Fibroblast of lung (primary cell): ENCODE measurements at places on chromosomes 2 and 18. TPM values are rescaled to one million over a fixed set of nuclear protein-coding genes. Genes with fewer than 3 reads are reported as not detected.

DNA sequence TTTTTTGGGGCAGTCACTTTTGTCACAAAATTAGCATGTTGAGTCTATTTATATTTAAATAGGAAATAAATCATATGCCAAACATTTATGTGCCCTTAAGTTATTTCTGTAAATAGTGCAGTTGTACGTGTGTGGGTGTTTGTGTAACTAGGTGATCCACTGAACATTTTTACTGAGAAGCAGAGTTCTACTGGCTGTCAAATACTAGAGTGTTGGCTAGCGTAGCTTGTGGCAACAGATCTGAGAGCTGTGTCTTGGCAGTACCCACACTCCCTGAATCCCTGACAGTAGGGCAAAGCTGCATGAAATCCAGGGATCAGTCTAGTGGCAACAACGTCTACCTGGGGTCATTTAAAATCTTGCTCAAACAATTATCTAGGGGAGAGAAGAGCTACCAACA, 273.1 kb upstream of the SLC8A1 start:
- no peaks in the 10 kb centered on the region for H3K36me3 ChIP-seq
- DNase-seq, result no peak
- no peaks in the 10 kb centered on the region for H3K4me1 ChIP-seq
- no peaks in the 10 kb centered on the region for H3K27me3 ChIP-seq
- no peak overlapping the region for H3K4me3 ChIP-seq

GRCh38 chr2:20516646-20517341, 69.9 kb downstream of the RHOB start:
- H3K4me1 ChIP-seq, result peaks cover 13% of the 10 kb centered on the region
- peak; percentile 67 for DNase-seq
- no peak overlapping the region for H3K4me3 ChIP-seq
- no peak overlapping the region for H3K27ac ChIP-seq

DNA sequence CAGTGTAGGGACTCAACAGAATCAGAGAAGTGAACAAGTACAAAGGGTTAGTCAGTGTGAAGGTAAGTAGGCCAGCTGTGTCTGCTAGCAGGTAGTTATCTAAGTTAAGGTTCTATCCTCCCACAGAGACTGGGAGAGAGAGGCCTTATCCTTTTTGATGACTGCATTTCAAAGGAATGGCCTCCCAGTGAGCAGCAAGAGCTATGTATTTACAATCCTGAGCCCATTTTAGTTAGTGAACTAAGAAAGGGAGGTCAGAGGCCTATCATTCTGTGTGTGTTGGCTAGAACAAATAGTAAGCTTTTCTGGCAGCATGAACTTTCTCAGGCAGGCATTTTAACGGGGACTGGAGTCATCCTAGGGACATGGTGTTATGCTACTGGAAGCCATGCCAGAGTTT, 182.9 kb downstream of the VWC2L start:
- H3K4me1 ChIP-seq, result no peaks in the 10 kb centered on the region
- H3K27me3 ChIP-seq, result no peaks in the 10 kb centered on the region
- DNase-seq, result peak; percentile 92
- H3K4me3 ChIP-seq, result no peak overlapping the region

- no peak for DNase-seq
- H3K27me3 ChIP-seq, result peaks cover 2% of the 10 kb centered on the region
- peaks cover 4% of the 10 kb centered on the region for H3K4me1 ChIP-seq
- no peaks in the 10 kb centered on the region for H3K36me3 ChIP-seq
- no peak overlapping the region for H3K27ac ChIP-seq
These were observed 46.7 kb upstream of the LCLAT1 start for GRCh38 chr2:30400151-30400954.

- H3K4me1 ChIP-seq, result no peaks in the 10 kb centered on the region
- no peak overlapping the region for H3K27ac ChIP-seq
- H3K4me3 ChIP-seq, result no peak overlapping the region
These were observed 47.2 kb upstream of the ZNG1B start for GRCh38 chr2:113390124-113390849.

Gene RGPD3
- total RNA-seq, result 0.17 and 0.26 TPM in 2 replicates

Gene CCDC141
- total RNA-seq, result under 0.01 and 0.17 TPM in 2 replicates

Gene PLCL1
- 0.83 and 1.3 TPM in 2 replicates for total RNA-seq

Gene CYS1
- total RNA-seq, result 1.5 and 5.1 TPM in 2 replicates

Gene SERPINB3
- total RNA-seq, result not detected in 2 replicates
